ENCODE measurements at places on chromosomes 7 and 10.

- peak overlapping the region; percentile 42 for H3K27ac ChIP-seq
- H3K4me1 ChIP-seq, result peaks cover 4% of the 10 kb centered on the region
- H3K27me3 ChIP-seq, result peaks cover 9% of the 10 kb centered on the region
- no peak for DNase-seq
- peak overlapping the region; percentile 41 for H3K4me3 ChIP-seq
These were observed 10.0 kb downstream of the CYP3A43 start for GRCh38 chr7:99837649-99838361.

GRCh38 chr10:31099664-31100063, 68.0 kb upstream of the ZNF438 start:
- H3K36me3 ChIP-seq, result no peaks in the 10 kb centered on the region
- no peaks in the 10 kb centered on the region for H3K27me3 ChIP-seq
- peak; percentile 42 for DNase-seq
- H3K4me1 ChIP-seq, result peaks cover 54% of the 10 kb centered on the region
- H3K4me3 ChIP-seq, result peak overlapping the region; percentile 7
- no peak overlapping the region for H3K27ac ChIP-seq

DNA sequence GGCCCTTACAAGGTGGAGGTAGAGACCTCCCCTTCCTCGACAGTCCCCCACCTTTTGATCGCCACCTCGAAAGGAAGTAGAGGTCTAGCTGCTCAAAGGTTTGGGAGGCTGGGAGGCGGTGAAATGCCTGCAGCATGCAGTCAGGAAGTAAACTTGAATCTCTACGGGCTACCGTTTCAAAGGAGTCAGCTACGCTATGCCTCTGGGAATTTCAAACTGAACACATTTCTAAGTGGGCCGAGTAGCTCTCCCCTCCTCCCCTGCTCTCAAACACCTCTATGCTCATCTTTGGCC, 68.0 kb downstream of the CXCL12 start:
- H3K4me1 ChIP-seq, result no peaks in the 10 kb centered on the region
- no peak for DNase-seq
- H3K27me3 ChIP-seq, result no peaks in the 10 kb centered on the region
- H3K4me3 ChIP-seq, result no peak overlapping the region

DNA sequence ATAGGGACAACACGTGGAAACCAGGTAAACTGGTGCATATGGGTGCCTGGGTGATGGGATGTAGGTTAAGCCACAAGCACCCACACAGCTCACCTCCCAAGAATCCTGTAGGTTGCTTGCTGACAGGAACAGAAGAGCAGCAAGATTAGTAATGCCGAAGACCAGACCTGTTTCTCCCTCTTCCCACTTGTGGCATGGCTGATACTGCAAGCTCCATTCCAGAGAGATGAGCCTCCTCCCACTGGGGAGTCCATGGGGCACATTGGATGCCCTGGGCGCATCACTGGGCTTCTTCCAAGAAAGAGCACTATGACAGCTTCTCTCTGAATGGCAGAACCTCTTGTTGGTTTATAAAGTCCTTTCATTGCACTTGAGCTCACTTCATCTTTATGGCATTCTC, 44.4 kb upstream of the LOXL4 start:
- no peaks in the 10 kb centered on the region for H3K4me1 ChIP-seq
- peaks cover 13% of the 10 kb centered on the region for H3K27me3 ChIP-seq
- no peak for DNase-seq
- no peak overlapping the region for H3K27ac ChIP-seq
- H3K36me3 ChIP-seq, result no peaks in the 10 kb centered on the region

- H3K27me3 ChIP-seq, result peaks cover 3% of the 10 kb centered on the region
- H3K4me3 ChIP-seq, result no peak overlapping the region
- DNase-seq, result no peak
- H3K36me3 ChIP-seq, result no peaks in the 10 kb centered on the region
- no peak overlapping the region for H3K27ac ChIP-seq
- H3K4me1 ChIP-seq, result peaks cover 8% of the 10 kb centered on the region
These were observed 57.8 kb downstream of the EBLN1 start for GRCh38 chr10:22159979-22160378.

GRCh38 chr7:97580205-97580604, 151.7 kb upstream of the TAC1 start:
- no peaks in the 10 kb centered on the region for H3K27me3 ChIP-seq
- H3K36me3 ChIP-seq, result no peaks in the 10 kb centered on the region
- H3K4me3 ChIP-seq, result no peak overlapping the region
- no peaks in the 10 kb centered on the region for H3K4me1 ChIP-seq
- no peak overlapping the region for H3K27ac ChIP-seq

DNA sequence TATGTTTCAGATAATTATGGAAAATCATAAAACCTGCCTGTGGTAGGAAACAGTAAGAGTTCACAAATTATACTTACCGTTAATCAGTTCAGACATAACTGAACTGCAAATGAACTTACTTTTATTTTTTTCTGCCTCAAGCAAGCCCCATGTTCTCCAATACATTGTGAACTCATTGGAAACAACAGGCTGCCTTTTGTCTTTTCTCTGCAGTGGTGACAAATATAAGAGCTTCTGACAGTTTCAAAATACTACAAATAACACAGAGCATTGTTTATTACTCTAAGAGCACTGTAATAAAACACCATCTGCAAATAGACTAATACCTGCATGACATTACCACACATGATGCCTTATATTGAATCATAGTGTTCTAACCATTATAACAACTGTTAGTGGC, 94.0 kb upstream of the CDCA7L start:
- no peak overlapping the region for H3K4me3 ChIP-seq
- no peak for DNase-seq
- no peaks in the 10 kb centered on the region for H3K36me3 ChIP-seq
- H3K4me1 ChIP-seq, result no peaks in the 10 kb centered on the region

DNA sequence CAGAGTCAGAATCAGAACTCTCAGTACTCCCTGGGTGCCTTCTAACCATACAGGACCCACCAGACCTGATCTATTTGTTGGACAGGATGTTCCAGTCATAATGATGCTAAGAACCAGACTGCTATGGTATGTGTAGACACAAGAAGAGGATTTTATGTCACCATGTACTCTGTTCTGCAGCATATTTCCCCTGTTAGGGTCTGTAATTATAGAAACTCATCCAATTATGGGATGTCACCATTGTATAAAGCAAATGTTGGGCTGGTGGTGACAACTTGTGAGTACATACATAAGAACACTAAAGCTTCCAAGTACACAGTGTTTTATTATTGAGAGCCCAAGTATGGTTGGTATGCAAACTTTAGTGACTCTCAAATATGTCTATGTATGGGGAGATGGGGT, 67.1 kb upstream of the AGBL3 start:
- H3K4me1 ChIP-seq, result peaks cover 13% of the 10 kb centered on the region
- H3K4me3 ChIP-seq, result no peak overlapping the region
- H3K36me3 ChIP-seq, result no peaks in the 10 kb centered on the region
- H3K27ac ChIP-seq, result no peak overlapping the region
- no peak for DNase-seq
- no peaks in the 10 kb centered on the region for H3K27me3 ChIP-seq

- peak overlapping the region; percentile 61 for H3K4me3 ChIP-seq
- no peak for DNase-seq
- H3K27me3 ChIP-seq, result no peaks in the 10 kb centered on the region
- H3K27ac ChIP-seq, result peak overlapping the region; percentile 83
- no peaks in the 10 kb centered on the region for H3K36me3 ChIP-seq
- H3K4me1 ChIP-seq, result peaks cover 37% of the 10 kb centered on the region
These were observed 144.0 kb upstream of the MKLN1 start for GRCh38 chr7:131183611-131184119.

DNA sequence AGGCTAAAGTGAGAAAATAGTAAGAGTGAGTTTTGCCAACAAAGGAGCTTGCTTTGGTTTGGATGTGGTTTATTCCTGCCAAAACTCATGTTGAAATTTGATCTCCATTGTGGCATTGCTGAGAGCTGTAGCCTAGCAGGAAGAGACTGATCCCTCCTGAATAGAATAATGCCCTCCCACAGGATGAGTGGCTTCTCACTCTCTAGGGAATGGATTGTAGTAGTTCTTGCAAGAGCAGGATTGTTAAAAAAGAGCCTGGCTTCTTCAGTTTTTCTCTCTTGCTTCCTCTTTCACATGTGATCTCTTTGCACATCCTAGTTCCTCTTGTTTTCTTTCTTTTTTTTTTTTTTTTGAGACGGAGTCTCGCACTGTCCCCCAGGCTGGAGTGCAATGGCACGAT, 34.4 kb downstream of the ASAH2 start:
- peaks cover 14% of the 10 kb centered on the region for H3K27me3 ChIP-seq
- DNase-seq, result no peak
- H3K4me3 ChIP-seq, result no peak overlapping the region
- no peaks in the 10 kb centered on the region for H3K36me3 ChIP-seq

- no peak overlapping the region for H3K4me3 ChIP-seq
- H3K27ac ChIP-seq, result peak overlapping the region; percentile 14
- peaks cover 48% of the 10 kb centered on the region for H3K4me1 ChIP-seq
- H3K36me3 ChIP-seq, result peaks cover 2% of the 10 kb centered on the region
- DNase-seq, result no peak
- no peaks in the 10 kb centered on the region for H3K27me3 ChIP-seq
These were observed 98.6 kb downstream of the ELMO1 start for GRCh38 chr7:37349979-37350590.

DNA sequence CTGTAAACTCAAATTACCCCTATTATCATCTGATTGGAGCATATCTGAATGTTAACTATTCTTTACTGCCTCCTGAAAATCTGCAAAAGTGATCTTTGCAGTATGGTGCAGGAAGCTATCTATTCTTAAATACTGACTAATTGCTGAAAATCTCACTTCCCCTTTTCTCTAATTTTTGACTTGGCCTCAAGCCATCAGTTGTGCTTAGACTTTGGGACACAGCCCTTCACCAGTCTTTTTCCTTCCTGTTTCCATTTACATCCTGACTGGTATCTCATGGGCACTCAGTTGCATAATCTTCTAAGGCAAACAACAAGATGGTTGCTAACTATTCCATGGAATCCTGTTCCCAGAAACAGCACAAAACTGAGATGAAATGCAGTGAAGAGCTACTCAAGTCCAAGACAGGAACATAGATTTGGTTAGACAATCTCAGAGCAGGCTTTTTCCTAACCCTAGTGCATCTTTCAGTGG, 228.5 kb downstream of the SORCS1 start:
- H3K4me3 ChIP-seq, result no peak overlapping the region
- H3K4me1 ChIP-seq, result no peaks in the 10 kb centered on the region
- H3K27ac ChIP-seq, result no peak overlapping the region
- H3K36me3 ChIP-seq, result no peaks in the 10 kb centered on the region
